ENCODE measurements at places on chromosomes 3 and 15.

- DNase-seq, result no peak
Measured at GRCh38 chr3:149781741-149782140, 10.6 kb downstream of the ANKUB1 start.

- DNase-seq, result no peak
Measured at GRCh38 chr3:46304739-46305138, 49.2 kb upstream of the CCR2 start.

DNA sequence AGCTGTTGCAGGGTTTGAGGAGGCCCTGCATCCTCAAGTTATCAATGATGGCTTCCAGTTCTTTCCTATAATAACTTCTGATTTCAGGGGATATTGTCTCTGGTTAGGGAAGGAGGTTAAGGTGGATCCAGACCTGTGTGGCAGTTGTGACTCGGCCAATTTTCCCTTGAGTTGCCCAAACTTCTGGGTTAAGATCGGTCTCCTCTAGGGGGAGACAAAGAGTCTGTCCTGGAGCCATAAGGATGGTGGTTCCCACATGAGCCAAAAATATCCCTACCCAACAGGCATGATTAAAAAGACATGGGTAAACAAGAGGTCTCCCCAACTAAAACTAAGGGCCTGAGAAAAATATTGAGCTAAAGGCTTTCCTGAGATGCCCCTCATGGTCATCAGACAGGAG is 227.5 kb upstream of the MDFIC2 start:
- no peak for DNase-seq

GRCh38 chr3:154182322-154182922 is 61.2 kb downstream of the ARHGEF26 start:
- no peak for DNase-seq

DNA sequence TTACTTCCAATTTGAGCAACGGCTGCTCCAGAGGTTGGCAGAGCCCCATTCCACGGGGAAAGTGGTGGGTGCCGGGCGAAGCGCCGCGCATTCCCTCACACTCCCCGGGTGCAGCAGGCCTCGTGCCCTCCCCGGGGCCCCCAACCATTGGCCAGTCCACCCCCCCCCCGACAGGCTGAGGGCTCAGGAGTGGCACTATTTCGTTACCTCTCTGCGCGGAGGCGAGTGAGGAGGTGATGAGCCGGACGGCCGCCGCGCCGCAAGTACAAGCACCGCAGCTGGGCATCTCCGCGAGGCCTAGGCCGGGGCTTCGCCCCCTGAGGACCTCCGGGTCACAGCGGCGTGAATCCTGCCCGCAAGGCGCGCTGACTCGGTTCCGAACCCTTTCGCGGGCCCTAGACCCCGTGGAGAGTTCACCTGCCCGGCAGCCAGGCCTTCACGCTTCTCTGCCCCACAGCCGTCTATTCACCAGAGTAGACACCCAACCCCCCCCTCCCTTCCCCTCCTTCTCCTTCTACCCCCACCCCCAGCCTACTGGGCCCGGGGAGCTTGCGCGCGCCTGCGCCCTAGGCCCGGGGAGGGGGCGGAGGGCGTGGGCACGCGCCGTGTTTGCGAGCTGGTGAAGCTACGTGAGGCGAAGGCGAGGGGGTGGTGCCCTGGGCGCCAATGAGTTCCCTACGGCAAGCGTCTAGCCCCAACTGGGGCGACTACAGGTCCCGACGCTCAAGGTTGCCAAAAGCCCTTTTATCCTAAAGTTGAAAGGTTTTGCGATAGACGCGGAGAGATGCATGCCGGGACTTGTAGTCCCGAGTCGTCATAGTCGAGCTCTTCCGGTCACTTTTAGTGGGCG is at the start of gene CLPX:
CLPX (minus strand) TSS at position 475 of the 850 bp plus-strand sequence; CDS start at position 286, 189 bp downstream.
- DNase-seq, result peak; percentile 95

- DNase-seq, result no peak
Measured at GRCh38 chr15:46231786-46232185, 597.0 kb downstream of the SQOR start.

- no peak for DNase-seq
Measured at GRCh38 chr3:184927796-184928315, 115.9 kb downstream of the VPS8 start.

DNA sequence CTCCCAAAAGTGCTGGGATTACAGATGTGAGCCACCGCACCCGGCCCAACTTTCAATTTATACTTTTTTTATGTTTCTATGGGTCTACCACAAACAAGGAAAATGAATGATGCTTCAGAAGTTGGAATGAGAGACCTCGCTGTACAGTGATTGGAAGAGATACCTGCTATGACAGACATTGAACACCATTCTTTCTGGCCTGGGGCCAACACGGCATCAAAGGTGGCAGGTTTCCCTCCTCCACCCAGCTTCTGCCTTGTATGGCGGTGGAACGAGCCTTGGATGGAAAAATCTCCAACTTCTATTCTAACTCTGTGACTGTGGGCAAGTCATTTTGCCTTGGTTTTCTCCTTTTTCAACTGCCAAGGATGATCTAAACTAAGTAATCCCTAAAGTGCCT is 117.8 kb upstream of the FAM174B start:
- DNase-seq, result no peak

DNA sequence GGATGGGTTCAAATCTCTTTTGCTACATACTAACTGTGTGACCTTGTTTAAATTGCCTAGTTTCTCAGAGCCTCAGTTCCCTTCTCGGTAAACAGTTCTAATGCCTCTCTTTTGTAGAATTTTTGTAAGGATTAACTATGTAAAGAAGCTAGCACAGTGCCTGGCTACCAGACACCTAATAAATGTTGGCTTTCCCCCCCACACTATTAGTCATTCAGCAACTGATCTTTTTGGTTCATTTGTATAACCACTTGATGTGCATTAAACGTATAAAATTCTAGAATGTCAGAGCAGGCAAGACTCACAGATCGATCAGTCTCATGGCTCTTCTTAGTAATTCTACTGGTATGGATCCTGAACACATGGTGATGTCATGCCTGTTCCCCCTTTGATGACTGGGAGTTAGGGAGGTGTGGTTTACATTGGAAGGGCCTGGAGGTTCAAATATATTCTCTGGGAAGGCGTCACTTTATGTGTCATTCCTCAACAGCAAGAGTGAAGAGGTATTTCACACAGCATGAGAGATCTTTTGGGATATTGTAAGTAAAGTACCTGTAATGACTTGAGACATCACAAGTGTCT is 6.5 kb downstream of the TAGLN3 start:
- no peak for DNase-seq

GRCh38 chr3:173275740-173276139 is 121.8 kb upstream of the NLGN1 start:
- DNase-seq, result no peak

DNA sequence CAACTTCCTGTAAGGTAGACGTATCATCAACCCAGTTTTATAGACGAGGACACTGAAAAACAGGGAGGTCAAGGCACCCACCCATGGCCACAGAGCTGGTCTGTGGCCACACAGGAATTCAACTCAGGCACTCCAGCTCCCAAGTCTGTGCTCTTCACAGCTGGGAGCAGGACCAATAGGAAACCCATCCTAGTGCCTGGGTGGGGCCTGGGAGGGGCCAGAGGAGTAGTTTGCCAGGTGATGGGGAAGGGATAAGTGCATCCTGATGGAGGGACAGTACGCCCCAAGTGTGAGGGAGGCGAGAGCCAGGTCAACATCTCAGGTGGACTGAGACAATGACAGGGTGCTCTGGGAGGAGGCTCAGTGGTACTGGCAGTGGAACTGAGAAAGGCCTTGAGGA is 22.0 kb downstream of the KIF9 start:
- no peak for DNase-seq

DNA sequence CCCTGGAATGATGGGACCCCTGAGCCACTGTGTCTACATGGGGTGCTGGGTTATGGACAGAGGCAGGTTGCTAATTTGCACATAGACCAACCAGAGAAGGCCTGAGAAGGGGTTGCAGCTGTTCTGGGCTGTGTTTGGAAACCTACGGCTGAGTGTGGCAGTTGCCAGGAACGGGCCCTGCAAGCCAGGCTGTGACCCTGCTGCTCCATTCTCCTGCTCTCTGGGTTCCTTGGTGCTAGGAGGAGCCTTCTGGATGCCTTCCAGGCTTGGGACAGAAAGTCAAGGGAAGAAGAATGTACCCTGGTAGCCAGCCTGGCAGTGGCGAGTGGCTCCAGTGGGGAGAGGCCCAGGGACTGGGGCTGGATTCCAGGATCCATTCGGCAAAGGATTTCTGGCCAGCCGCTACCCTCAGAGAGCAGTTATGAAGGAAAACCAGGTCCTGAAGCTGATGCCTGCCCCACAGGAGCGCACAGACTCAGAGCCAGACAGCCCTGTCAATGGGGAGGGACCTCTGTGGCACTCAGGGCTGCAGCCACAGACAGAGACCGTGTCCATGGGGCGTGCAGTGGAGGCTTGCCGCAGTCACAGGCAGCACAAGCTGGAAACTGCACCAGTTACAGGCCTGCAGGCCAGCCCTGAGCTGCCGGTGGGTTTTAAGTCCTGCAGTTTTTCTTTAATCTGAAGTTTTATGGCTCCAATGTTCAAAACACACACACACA is 55.1 kb upstream of the ACAD9 start:
- no peak for DNase-seq

DNA sequence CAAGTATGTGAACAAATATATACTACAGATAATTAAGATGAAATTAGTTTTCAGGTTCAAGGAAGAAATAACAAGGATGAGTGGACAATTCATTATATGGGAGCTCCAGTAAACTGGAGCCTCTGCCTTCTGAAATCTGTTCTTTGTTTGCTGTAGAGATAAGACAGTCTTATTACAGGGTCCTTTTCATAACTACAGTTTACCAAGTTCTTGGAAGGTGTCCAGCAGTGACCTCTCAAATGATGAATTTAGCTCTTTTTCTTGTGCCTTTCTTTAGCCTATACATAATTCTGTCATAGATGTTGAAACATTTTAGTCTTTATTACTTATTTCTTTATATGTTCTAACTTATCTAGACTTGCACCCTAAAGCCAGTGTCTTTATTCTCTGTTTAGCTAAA is 89.7 kb upstream of the GBE1 start:
- DNase-seq, result no peak

GRCh38 chr15:60062826-60063225 is 58.7 kb downstream of the FOXB1 start:
- DNase-seq, result no peak

DNA sequence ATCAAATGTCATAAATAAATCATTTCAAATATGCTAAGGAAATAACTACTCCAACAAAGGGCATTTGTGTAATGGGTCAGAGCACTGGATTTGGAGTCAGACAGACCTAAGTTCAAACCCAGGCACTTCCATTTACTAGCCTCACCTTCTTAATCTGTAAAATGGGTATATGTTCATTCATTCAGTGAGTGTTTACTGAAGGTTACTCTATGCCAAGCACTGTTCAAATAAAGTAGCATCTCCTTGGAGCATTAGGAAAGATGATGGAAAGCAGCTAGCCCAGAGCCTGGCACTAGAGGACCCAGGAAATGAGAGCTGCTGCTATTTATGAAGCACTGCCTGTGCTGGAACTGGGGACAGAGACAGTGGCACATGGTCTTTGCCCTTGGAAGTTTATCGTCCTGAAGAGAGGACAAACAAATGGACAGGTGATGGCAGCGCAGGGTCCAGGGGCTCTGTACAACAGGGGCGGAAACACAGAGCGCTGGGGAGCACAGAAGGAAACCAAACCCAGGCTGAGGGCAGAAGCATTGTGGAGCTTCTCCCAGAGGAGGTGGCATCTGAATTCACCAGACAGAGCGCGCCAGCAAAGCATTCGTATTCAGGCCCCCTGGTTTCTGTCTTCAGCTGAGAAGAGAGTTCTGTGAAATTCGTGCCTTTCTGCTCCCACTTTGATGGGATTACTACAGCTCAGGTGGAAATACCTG is 19.0 kb downstream of the TM4SF4 start:
- no peak for DNase-seq

DNA sequence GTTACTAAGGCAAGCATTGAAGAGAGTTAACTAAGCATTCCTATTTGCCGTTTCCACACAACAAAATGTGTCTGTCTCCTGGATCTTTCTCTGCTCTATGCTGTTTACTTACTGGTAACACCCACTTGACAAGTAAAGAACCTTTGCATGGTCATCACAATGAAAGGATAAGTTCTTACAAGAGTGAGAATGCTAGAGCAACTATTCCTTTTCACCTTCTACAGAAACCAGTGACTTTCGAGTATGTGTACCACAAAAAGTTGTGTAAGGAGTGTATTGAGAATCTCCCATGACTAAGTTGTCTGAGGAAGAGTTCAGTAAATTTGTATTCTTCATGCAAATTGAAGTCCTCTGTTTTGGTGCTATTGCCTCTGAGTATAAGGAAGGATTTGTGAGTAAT is 10.8 kb downstream of the TIPARP start:
- no peak for DNase-seq

DNA sequence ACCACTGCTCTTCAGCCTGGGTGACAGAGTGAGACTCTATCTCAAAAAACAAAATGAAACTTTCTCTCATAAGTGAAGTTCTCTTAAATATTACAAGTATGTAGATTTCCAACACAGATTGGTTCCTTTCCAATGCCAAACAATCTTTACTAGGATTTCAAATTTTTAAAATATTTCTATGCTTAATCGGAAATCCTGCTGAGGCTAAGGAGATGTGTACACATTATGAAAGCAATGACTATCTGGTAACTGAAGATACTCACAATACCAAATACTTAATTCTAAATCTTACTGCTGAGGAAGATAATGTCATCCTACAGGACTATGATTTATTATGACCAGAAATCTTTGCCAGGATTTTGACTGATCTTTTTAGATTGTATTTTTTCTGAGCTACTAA is 255.6 kb upstream of the ZNF717 start:
- DNase-seq, result no peak

DNA sequence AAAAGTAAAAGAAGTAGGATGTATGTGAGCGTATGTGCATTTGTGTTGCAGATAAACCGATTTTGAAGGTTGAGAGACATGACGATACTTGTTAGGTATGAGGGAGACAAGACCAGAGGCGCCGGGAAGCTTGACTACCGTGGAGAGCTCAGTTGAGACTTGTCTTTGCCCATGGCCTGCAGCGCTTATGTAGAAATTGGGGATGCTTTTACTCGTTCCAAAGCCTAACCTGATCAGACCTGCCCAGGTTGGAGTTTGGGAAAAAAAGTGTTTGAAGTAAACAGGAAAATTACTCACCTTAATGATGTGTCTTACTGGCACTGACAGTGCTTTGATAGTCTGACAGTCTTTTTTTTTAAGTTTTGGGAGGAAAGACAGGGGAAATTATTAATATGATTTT is 202.8 kb downstream of the TP63 start:
- DNase-seq, result no peak

DNA sequence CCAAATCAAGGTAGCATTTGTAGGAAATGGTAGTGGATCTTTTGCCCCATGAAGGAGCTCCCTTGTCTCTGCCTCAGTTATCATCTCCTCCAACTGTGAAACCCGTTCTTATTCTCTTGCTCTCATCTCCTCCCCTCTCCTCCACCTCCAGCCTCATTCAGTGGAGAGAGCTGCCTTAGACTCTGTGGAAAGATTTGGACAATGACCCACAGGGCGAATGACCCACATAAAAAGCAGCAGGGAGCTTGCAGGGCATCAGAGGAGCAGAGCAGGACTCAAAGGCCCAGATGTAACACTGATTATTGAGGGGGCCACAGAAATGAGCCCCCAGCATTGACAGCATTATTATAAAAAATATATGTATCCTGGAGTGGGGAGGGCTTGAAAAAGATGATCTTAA is 641.1 kb upstream of the CFAP20DC start:
- DNase-seq, result no peak

- no peak for DNase-seq
Measured at GRCh38 chr15:95261546-95261945, 1030.2 kb downstream of the MCTP2 start.

Measured in CD4-positive, alpha-beta T cell treated with Interleukin-17A for 1 hour (primary cell).